ENCODE measurements at places on chromosomes 1 and 21. TPM values are rescaled to one million over a fixed set of nuclear protein-coding genes. Genes with fewer than 3 reads are reported as not detected.

GSTM5 gene
- 0.06 TPM for total RNA-seq

NEGR1 gene
- not detected for total RNA-seq

RNF115 gene
- 15.5 TPM for total RNA-seq

SLC22A15 gene
- total RNA-seq = 0.54 TPM

PKP1 gene
- total RNA-seq = 0.06 TPM

PDZK1IP1 gene
- total RNA-seq = not detected

C1orf105 gene
- not detected for total RNA-seq

FMO1 gene
- not detected for total RNA-seq

CDK11B gene
- 42.2 TPM for total RNA-seq

Data from activated naive CD8-positive, alpha-beta T cell treated with anti-CD3 and anti-CD28 coated beads for 36 hours (primary cell).